Stimulated activated CD8-positive, alpha-beta memory T cell treated with anti-CD3 and anti-CD28 coated beads, Interleukin-2, amount 100 ng/mL, for 1 hour (primary cell): ENCODE measurements at places on chromosomes 3 and 15.

- DNase-seq = no peak
Observed at GRCh38 chr3:127714125-127714571, 41.4 kb downstream of the ABTB1 start.

DNA sequence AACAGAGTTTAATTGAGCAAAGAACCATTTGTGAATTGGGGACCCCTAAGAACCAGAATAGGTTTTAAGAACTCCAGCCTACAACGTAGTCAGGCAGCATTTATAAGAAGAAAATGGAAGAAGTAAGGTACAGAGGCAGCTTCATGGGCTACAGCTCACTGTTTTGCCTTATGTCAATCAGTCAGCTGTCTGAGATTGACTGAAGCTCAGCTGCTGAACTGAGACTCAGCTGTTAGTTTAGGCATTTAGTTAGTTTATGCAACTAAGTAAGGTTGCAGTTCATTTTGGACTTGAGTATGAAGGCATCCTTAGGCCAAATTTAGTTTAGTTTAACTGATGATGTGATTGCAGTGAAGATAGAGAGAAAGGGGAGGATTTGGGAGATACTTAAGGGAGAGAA, 34.1 kb upstream of the RASA2 start:
- DNase-seq = no peak

GRCh38 chr15:45719490-45719889, 84.7 kb downstream of the SQOR start:
- no peak for DNase-seq

GRCh38 chr3:150064971-150065370, 94.3 kb upstream of the PFN2 start:
- no peak for DNase-seq

DNA sequence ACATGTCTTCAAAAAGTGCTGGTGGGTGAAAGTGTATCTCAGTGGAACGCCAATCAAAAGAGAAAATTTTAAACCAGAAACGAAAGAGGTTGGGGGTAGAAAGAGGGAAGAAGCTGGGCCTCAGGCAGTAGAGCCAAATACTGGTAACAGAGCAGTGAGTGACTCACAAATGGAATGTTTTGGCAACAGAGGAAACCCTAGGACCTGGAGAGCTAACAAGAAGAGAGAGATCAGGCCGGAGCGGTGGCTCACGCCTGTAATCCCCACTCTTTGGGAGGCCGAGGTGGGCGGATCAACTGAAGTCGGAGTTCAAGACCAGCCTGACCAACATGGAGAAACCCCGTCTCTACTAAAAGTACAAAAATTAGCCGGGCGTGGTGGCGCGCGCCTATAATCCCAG, 450.8 kb upstream of the NAALADL2 start:
- DNase-seq = no peak

- DNase-seq = no peak
Observed at GRCh38 chr15:36905908-36906307, 194.4 kb downstream of the MEIS2 start.

GRCh38 chr15:40054855-40055575, 16.0 kb upstream of the SRP14 start:
- DNase-seq = no peak

DNA sequence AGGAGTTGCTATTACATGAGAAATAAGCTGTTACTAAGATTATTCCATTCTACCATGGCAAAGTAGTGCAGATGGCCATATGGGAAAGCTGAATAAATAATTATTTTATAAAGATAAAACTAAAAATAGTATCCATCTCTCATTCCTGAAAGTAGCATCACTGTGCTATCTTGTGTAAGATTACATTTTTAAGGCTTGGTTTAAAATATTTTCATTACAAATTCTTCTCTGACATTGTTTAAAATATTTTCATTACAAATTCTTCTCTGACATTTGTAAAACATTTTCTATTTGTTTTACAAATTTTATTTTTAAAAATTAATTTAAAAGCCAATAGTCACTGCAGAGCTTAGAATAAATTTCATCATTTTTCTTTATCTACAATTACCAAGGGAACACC, 665.5 kb upstream of the NAALADL2 start:
- DNase-seq = no peak

- DNase-seq = no peak
Observed at GRCh38 chr3:55974421-55975165, 487.5 kb upstream of the WNT5A start.

DNA sequence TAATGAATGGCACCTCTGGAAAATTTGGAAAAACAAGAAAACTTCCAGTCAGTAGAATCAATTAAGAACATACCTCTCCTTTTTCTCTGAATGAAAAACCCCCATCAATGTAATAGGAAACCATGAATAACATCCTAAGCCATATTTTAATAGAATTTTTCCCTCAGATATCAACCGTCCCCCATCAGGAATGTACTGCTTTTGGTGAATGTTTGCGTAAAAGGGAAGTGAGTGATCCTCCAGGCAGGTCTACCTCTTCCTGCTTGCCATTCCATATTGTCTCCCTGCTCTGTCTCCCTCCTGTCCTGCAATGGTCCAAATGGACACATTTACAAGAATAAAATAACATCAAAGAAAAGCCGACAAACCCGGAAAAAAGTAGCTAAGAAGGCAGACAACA, 30.8 kb downstream of the LAMP3 start:
- DNase-seq = no peak

DNA sequence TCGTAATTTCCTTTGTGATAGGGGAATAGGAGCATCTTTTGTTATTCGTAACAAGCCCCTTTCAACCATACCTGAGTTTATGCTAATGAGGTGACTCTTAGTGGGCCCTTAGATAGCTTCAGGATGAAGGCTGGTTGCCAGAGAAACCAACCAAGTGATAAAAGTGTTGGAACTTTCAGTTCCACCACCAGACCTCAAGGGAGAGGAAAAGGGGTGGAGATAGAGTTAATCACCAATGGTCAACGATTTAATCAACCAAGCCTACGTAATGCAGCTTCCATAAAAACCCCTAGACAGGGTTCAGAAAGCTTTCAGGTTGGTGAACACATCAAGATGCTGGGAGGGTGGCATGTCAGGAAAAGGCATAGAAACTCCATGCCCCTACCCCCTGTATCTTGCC, 33.0 kb downstream of the HERC1 start:
- DNase-seq = no peak

GRCh38 chr15:42994546-42994945, 74.0 kb upstream of the TTBK2 start:
- DNase-seq = no peak

DNA sequence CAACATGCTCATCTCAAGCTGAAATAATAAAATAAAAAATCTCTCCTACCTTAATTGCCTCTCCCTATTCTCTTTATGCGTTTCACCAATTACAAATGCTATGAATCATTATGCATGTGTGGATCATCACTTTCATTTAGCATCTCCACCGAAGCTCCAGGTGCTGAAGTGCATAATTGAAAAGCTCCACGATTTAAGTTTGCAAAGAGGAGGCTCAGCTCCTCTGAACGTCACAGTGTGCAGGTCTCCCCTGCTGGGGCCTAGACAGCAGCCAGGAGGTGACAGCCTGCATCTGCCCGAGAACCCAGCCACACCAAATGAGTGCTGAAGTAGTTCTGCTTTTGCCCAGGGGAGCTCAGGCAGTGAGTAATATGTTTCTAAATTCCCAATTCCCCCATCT, 60.5 kb upstream of the GLCE start:
- DNase-seq = no peak

DNA sequence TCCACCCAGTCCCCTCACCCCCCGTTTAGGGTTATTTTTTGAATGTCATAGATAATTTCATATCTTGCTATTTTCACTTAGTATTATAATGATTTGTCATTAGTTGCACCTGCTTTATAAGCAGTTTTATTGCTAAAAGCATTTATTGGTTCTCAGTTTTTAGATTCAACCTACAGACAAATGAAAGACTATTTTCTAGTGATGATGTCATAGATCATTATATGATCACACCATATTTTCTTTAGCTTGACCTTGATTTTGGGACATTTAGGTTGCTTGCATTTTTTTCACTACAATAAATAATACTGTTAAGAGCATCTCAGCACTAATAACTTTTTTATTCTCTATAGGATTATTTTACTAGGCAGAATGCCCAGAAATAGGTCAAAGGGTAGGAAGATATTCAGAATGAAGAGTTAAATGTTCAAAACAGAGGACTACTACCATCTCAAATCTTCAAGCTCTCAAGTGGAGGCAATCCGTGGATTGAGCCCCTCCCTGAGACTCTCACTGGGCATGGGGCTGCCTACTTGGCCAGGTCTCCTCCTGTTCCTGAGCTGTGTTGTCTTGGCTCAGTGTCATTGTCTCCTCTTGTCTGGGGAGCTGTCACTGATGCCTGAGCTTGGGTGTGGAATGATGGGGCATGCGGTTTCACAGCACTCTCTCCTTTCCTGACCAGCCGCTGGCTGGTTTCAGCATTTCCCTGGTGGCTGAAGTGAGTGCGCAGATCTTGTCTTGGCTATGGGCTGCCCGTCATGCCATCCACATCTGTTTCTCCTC, 28.4 kb downstream of the CHCHD6 start:
- no peak for DNase-seq

GRCh38 chr3:167785790-167786189, 50.3 kb downstream of the SERPINI1 start:
- no peak for DNase-seq

DNA sequence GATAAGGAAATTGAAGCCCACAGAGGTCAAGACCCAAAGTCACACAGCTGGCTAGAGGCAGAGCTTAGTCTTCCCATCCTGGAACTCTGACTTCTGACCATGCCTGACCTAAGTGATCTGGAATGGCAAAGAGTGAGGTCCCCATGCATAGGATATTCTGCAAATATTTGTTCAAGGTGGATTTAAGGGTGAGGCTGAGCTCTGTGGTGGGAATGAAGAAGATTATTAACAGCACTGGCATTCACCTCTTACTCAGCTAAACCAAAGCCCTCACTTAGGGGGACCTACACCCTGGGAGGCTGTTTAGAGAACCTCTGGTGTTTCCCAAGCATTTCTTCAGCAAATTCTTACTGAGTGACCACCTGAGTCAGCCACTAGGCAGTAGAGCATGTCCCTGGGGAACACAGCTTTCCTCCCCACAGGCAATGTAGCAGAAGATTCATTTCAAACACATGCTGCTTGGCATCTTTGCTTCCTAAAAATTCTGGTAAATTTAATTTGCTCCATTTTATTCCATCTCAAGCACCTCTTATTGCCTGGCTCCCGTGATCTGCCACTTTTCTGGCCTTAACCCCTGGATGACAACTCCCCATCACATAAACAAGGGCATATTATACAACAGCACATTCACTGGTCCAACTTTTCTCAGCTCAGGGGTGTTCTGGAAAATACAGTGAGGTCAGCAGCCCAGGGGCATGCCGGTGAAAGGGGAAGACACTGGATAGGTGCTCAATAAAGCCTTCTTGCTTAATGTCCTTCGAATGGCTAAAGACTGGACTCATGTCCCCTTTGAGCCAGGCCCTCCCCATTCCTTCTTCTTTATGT, 176.0 kb downstream of the ABHD5 start:
- DNase-seq = no peak

GRCh38 chr3:158520433-158520832, 50.6 kb upstream of the MLF1 start:
- no peak for DNase-seq

DNA sequence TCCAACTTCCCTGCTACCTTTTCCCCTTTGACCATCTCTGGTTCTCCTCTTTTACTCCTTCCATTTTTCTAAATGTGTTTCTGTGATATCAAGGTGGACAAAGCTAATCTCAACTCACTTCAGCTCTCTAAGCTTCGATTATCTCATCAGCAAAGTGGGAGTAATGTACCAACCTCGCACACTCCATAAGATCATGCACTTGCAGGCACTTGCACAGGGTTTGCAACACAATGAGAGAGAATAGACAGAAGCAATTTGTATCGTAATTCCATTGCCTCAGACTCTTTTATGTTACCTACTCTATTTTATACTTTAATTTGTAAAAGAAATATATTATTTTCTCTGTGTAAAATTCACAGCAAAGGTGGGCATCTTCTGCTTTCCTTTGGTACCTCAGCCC, 7.0 kb upstream of the POLQ start:
- DNase-seq = no peak

DNA sequence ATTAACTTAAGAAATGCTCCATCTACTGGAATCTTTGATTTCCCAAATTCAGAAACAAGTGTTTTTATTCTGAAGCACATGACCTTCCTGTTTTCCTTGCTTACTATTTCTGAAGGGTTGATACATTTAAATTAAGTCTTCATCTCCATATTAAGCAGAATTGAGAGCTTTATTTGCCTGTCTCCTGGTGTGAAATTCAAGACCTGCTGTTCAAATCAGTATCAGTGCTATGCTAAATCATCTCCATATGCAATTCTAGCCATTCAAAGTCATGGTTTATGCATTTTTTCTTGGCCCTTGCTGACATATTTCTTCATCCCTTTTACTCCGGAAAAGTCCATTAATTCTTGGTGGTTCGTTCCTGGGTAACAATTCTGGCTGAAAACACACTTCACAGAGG, 195.4 kb downstream of the ATP8B4 start:
- no peak for DNase-seq

DNA sequence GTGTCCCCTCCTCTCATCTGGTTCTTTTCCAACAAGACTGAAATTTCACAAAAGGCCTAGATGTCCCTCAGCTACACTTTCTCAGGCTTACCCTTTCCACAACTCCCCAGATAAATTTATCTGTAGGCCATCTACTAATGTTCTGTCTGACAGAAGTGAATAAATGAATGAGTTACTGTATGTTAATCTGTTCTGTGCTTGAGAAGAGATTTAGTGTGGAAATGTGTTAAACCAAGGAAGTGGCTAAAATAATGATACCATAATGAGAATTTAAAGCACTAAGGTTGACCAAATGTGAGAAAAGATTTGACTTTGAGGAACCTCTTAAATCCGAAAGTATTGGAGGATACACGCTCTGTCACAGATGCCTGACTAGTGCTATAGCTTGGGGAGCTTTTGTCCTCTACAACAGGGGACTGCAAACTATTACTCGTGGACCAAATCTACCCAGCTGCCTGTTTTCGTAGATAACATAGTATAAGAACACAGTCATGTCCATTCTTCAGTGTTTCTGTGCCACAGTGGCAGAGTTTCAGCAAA, 74.8 kb upstream of the P2RY1 start:
- no peak for DNase-seq

DNA sequence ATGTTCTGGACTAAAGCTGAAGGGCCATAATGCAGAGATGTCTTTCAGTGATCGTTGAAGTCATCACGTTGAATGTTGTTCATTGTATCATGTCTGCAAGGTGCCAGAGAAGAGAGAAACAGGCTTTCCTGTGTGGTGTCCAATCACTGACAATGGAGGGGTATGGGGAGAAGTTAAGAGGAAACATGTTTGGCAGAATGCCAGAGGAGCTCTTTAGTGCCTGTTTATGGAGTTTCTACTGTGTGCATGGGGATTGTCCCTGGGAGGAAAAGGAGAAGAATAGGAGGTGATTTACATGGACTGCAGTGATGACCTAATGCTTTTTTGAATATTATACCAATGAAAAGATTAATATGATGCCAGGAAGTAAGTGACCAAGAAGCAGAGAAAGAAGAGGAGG, 11.7 kb downstream of the SCAANT1 start:
- no peak for DNase-seq

GRCh38 chr15:44193651-44194322, 1.3 kb downstream of the FRMD5 start:
- DNase-seq = no peak

- DNase-seq = no peak
Observed at GRCh38 chr3:12117473-12117872, 41.2 kb downstream of the TIMP4 start.
